ENCODE measurements at places on chromosomes 6 and 20.
A peak's percentile ranks its signal among the peaks of the same experiment; 100 is the strongest.

- no peak for DNase-seq
These were observed 45.8 kb downstream of the SESN1 start for GRCh38 chr6:109048670-109049415.

GRCh38 chr6:71490876-71491275 lies 202.3 kb downstream of the OGFRL1 start:
- no peak for DNase-seq

DNA sequence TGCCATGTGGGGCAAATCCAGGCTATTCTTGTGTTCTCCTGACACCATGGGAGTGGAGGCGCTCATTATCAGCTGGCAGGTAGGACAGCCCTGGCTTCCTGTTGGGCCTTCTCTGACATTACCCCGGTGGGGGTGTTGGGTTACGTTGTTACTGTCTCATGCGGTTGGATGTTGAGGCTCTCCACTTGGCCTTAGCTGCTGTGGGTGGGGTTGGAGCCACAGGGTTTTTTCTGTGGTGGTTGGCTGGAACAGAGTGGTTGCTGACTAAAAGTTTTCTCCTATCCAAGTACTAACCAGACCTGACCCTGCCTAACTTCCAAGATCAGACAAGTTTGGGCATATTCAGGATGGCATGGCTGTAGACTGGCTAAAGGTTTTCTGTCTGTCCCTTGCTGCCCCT lies 20.2 kb downstream of the RIPK1 start:
- DNase-seq, result no peak

DNA sequence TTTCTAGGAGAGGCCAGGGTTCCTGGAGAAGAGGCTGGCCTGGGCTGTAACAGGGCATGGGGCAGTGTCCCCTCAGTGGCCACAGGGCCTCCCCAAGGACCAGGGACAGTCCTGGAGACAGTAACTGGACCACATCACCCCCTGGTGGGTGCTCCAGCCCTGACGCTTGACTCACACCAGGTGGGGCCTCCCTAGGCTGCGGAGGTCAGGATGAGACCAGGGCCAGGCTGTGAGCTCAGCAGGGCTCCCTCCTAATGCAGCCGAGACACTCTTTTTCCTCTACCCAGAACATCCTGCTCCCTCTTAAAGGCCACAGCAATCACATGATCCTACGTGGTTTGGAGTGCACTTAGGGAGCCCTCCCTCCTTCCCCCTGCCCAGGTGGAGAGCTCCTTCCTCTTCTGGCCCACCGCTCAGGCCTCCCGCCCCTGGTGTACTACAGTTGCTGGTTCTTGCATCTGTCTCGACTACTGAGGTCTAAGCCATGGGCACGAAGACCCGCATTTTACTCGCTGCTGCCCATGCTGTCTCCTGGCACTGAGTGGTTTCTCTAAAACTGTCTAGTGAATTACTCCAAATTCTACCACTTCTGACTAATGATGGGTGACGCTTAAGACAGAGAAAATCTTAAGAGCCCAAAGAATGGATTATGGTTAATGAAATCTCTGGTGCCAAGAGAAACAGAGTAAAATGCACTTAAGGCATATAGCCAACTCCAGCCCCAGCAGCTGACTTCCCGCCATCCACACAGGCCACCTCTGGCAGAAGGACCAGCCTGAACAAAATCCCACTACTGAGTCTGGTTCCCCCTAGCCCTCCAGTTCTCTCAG lies 166.1 kb upstream of the CST7 start:
- DNase-seq, result no peak

DNA sequence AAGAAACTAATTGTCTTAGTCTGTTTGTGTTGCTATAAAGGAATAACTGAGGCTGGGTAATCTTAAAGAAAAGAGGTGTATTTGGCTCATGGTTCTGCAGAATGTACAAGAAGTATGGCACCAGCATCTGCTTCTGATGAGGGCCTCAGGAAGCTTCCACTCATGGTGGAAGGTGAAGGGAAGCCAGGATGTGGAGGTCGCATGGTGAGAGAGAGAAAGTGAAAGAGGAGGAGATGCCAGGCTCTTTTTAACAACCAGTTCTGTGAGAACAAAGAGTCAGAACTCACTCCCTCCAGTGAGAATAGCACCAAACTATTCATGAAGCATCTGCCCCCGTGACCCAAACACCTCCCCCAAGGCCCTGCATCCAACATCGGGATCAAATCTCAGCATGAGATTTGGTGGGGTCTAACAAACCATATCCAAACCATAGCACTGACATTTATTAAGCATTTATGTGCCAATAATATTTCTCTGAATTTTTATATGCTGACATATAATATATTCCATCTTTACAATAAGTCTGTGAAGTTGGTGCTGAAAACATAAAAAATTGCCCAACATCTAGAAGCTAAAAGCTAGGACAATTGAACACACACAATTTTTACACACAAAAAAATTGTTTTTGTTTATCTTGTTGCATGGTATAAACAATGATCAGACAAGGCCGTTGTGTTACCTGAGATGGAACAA lies 29.2 kb upstream of the BTN3A2 start:
- no peak for DNase-seq

GRCh38 chr20:59825944-59826759 lies 107.3 kb downstream of the SYCP2 start:
- DNase-seq, result peak; percentile 77

DNA sequence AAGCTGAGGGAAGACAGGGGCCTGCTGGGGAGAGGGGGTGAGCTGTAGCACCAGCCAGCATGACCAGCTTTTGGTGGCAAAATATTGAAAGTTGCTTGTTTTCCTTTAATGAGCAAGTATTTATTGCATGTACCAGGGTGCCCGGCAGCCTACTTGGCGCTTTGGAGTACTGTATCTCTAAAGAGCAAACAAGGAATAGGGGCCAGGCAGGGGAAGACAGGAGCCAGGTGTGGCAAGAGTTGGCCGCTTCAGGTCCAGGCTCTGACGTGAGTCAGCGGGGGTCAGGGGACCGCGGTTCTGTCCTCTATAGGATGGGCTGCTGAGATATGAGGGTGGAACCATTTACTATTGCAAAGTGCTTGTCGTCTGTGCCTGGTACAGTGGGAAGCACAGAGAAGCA lies 63.1 kb downstream of the PSMG4 start:
- DNase-seq, result no peak

DNA sequence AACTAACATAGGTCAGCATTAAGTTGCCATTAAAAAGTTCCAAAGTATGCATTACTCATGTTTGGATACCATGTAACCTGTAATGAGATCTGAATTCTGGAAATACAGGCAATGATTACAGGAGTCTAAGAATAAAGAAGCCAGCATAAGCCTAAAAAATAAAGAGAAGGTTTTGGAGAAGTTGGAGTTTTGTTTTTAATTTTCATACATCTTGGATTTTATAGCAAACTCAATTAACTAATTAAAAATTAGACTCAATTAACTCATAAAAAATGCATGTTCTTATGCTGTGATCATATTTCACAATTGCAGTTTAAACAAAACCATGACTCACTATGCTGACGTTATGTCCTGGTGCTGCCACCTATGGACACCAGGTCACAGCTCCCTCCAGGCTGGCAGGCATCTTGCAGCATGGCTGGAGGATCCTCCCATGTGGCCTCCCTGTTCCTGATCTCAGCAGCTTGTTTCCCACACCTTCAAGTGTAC lies 648.8 kb upstream of the AGPAT4 start:
- peak; percentile 68 for DNase-seq

GRCh38 chr6:155186052-155186658 lies 77.7 kb upstream of the CLDN20 start:
- no peak for DNase-seq

GRCh38 chr20:39576771-39577170 lies 614.6 kb downstream of the DHX35 start:
- DNase-seq, result no peak

DNA sequence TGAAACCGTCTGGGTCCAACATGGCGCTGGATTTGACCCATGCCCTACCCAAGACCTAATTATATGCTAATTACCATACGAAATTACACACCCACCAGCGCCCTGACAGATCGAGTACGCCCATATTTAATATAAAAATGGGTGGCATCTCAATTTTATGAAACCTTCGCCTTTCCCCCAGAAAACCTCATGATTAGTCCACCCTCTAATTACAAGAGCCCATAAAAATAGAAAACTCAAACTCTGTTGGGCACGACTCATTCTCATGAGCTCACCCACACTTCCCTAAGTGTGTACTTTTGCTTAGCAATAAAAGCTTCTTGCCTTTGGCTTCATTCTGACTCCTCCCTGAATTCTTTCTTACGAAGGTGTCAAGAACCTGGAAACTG lies 136.4 kb downstream of the OR2B2 start:
- peak; percentile 53 for DNase-seq

- DNase-seq, result peak; percentile 35
These were observed 40.9 kb upstream of the CDH22 start for GRCh38 chr20:46349035-46349741.

GRCh38 chr6:160435935-160436334 lies 87.8 kb downstream of the SLC22A3 start:
- DNase-seq, result no peak

GRCh38 chr6:27426045-27426620 lies 37.6 kb downstream of the ZNF391 start:
- DNase-seq, result no peak

DNA sequence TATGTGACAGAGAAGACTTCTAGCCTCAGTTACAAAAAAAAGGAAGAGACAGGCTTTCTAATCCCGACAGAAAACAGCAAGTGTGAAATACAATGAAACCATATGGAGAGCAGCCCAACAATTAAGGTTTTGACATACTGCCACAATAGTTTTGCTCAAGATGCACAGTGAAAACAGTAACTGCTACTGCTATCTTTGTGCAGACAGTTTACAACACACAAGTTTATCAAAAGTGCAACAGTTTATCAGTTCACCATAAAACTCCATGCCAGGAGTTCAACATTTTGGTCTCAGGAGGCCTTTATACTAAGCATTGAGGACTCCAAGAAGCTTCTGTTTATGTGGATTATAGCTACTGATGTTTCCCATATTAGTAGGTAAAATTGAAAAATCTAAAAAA lies 37.6 kb downstream of the GOPC start:
- no peak for DNase-seq

DNA sequence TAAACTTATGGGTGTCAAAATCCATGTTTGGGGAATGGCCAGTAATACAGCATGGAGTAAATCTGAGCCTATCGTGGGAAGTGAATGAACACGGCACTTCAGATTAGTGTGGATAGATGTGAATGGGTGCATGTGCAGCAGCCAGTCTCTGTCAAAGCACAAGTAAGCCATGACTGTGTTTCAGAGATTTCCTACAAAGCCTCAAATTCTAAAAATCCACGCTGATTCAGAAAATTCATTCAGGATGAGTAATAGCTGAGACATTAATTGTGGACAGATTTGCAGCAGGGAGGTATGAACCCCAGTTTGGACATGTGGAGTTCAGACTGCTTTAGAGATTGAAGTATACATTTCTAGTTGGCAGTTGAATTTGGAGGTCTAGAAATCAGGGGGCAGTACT lies 115.1 kb downstream of the QKI start:
- no peak for DNase-seq

DNA sequence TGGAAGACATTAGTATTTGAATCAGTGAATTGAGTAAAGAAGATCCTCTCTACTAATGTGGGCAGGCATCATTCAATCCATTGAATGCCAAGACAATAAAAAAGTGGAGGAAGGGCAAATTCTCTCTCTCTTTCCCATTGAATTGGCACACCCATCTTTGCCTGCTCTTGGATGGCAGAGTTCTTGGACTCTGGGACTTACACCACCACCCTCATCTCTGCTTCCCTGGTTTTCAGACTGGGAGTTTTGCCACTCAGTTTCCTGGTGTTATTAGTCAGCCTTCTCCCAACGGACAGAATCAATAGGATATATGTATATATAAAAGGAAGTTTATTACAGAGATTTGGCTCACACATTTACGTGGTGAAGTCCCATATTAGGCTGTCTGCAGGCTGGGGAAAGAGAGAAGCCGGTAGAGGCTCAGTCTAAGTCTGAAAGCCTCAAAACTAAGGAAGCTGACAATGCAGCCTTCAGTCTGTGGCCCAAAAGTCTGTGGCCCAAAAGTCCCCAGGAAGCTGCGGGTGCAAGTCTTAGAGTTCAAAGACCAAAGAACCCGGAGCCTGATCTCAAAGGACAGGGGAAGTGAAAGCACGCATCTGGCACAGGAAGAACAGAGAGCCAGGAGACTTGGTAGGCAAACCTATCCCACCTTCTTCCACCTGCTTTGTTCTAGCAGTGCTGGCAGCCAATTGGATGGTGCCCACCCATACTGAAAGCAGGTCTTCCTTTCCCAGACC lies 64.4 kb downstream of the SMPDL3A start:
- no peak for DNase-seq

DNA sequence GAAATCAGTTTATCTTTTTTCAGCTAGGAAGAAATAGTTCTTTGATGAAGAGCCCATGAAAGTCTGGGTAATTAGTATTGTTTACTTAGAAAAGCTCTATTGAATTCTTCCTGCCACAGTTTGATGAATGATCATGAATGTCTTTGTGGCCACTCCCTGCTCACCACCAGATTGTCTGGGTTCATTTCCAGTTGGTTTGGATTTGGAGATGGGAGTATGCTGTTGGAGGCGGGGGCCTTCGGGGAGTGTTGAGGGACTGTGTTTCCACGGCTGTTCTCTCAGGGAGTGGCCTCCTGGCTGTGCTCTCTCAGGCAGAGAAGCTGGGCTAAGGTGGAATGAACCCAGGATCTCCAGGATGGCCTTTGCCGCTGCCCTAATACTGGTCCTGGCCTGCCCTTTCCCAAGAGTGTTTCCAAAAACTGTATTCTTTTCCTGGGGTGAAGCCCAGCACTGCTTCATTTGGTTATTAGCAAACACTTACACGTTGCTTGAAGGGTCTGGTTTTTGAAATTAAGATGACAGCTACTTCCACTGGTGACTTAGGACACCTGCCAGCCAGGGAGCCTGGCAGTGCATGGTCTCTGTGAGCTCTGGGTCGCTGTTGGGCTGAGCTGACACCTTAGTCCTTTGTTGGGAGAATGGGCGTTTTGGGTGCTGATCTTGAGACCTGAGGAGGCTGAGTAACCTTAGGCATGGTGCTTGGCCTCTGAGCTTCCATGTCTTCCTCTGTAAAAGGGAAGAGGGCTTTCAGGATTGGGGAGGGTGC lies 23.2 kb downstream of the PRPF6 start:
- DNase-seq, result no peak

DNA sequence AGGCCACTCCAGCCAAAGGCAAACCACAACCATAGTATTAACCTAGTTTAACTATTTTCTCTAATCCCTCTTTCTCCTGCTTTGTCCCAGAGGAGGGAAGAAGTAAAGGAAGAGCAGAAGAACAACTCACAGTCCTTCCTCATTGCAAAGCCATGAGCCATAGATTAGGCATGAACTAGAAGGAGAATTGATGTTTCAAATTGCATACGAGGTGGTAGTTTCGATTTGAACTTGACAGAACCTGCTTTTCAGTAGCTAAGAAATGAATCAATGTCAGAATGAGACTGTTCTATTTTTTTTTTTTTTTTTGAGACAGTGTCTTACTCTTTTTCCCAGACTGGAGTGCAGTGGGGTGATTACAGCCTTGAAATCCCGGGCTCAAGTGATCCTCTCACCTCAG lies 48.3 kb downstream of the PROKR2 start:
- no peak for DNase-seq

Data from colonic mucosa (tissue), 4 donors.